ENCODE measurements at places on chromosomes 2 and 18.

- DNase-seq: no peak
Observed at GRCh38 chr2:190879474-190880377, 895 bp upstream of the GLS start.

DNA sequence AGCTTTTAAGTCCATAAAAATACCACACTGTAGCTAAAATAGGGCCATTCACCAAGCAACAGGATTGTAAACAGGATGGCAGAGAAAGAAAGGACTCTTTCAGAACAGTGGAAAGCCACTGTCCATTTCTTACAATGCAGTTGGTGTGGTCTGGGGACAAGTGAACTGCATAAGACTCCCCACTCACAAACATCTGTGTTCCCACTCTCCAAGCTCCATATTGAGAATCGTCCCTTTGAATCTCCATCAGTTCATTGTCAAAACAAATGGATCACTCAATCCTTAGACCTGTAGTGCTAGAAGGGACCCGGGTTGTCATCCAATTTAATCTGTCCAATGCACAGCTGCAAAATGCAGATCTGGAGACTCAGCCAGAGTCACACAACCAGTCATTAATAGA lies 347.4 kb upstream of the KLHL29 start:
- no peak for DNase-seq

DNA sequence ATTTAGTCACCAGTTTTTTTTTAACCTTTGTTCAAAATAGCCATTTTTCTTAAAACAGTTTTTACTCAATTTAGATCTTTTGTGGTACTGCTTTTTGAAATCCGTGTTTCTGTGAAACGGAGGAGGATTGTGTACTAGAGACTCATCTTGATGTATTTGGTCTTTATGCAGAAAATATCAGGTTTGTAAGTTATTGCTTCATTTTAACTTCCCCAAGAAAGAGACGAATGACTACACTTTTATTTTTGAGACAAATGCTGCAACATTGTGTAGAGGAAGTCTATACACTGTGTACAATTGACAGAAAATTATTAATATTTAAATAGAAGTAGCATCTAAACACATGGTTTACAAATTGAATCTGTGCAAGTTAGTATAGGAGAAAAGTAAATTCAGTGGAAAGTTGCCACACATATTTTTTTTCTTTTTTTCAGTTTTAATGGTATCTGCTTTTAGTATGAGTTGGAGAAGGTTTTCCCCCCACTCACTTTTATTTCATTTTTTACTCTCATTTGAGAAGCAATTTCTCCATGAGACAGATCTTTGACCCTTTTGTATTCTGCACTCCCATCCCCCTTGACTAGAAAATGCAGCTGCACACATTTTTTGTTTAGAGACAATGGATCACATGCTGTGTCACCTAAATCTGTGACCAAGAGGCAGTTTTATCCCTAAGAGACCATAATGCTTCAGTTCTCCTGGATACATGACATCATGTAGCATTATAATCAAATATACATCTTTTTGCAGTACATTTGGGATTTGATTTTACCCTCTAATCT lies 200.8 kb upstream of the STON1 start:
- no peak for DNase-seq

GRCh38 chr2:42742740-42743658 lies 20.9 kb downstream of the OXER1 start:
- DNase-seq: no peak

DNA sequence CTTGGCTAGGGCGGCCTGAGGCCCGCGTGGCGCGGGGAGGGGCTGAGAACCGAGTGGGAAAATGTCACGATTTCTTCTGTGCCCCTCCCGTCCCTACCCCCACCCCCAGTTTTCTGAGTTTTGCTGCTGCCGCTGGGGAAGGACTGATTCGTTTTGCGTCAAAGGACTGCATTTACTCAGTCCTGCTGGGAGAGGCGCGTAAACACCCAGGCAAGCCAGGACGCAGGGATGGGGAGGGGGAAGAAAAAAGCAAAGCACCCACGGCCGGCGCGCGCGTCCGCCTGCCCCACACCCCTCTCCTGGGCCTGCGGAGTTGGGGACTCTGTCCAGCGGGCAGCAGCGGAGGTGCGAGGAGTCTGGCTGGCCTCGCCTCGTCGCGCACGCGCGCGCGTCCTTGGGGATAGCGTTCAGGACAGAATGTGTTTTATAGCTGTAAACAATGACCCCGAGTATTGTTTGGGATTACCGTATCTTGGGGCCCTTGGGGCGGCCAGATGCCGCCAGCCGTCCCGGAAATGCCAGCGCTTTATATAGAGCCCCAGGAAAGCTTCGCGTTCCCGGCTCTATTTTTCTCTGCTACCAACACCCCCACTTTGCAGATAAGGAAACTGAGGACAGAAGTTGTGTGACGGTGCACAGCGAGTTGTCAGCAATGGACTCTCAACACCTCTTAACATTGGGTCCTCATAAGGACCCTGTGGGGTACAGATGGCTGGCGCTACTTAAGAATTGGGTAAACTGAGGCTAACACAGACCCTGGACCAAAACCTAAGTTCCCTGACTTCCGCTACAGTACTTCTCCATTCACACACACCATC lies 1.7 kb upstream of the FOSL2 start:
- DNase-seq: peak; percentile 44

GRCh38 chr18:62524440-62525200 lies 1.8 kb downstream of the ZCCHC2 start:
- peak; percentile 64 for DNase-seq

DNA sequence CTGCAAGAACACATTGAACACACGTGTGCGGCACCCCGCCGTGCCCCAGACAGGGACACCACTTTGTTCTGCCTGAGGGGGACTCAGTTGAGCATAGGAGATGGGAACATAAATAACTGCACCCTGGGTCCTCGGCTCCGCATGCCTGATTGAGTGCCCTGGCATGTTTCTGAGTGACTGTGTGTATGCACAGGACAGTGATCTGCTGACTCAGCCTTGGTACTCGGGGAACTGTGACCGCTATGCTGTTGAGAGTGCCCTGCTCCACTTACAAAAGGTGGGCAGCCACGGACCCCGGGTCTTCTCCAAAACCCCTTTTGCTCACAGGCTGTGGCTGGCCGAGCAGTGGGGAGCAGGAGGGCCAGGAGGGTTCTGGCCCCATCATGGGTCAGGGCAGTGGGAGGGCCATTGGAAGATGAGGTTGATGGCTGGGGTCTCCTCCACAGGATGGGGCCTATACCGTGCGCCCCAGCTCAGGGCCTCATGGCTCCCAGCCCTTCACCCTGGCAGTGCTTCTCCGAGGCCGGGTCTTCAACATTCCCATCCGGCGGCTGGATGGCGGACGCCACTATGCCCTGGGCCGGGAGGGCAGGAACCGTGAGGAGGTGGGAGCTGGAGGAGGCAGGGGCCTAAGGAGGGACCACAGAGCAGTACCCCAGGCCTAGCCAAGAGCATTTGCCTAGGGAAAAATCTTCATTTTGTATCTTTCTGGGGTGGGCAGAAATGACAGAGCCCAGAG lies 16.9 kb downstream of the SH2D6 start:
- no peak for DNase-seq

- DNase-seq: peak; percentile 34
Observed at GRCh38 chr2:129923265-129924091, 56.0 kb upstream of the RAB6C start.

GRCh38 chr2:10052216-10052615 lies 8.9 kb downstream of the KLF11 start:
- DNase-seq: no peak

DNA sequence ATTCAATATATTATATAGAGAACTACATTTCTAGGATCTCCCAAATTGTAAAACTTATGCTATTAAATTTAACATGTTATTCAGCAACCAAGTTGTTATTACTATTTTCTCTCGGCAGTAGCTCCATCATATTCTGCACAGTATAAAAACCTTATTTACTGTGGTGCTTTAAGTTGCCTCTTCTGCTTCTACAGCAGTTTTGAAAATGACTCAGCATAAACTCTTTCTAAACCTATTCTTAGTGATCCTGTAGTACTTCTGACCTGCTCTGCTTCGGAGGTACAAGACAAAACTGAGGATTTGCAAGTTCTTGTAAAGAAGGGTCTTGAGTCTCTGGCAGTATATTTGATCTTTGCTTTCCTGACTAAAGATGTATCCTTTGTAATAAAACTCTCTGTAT lies 567.2 kb downstream of the TMX3 start:
- no peak for DNase-seq

DNA sequence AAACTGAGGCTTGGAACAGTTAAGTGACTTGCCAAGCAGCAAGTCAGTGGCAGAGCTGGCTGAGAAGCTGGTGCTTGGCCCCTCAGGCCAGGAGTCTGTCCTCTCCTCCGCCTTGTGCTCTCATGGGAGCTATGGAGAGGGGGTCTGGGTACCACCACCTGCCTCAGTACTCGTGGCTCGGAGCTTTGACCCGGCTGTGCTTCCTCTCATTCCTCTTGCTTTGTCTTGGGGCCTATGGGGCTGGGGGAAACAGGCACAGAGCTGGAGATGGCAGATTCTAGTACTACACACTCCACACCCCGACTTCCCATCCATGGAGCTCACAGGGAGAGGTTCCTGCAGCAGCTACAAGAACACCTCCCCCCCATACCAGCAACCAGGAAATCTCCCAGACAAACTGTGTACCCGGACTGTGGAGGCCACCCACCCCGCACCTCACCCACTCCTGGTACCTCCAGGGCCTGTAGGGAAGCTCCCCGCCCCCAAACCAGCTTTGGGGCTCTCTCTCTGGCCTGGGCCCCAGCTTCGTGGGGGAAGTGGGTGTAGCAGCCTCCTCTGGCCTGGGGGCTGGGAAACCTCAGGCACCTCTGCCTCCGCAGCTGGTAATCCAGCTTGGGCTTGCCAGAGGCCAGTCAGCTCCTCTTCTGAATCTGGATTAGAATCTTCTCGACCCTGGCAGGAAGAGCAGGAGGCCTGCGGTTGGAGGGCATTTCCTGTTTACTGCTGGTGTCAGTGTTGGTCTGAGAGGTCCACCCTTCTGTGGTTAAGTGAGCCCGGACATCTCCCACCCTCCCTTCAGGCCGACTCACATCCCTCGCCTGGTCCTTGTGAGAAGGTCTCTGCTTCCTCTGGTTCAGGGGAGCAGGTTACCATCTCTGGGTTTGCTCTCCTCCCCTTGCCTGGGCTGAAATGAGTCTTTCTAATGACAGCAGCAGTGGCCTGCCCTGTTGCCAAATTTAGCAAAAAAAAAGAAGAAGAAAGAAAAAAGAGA lies 22.3 kb upstream of the RHOB start:
- DNase-seq: peak; percentile 68

- DNase-seq: peak; percentile 80
Observed at GRCh38 chr2:217899231-217900009, 103.4 kb downstream of the TNS1 start.

GRCh38 chr2:15666861-15667808 lies 75.5 kb downstream of the DDX1 start:
- DNase-seq: no peak

DNA sequence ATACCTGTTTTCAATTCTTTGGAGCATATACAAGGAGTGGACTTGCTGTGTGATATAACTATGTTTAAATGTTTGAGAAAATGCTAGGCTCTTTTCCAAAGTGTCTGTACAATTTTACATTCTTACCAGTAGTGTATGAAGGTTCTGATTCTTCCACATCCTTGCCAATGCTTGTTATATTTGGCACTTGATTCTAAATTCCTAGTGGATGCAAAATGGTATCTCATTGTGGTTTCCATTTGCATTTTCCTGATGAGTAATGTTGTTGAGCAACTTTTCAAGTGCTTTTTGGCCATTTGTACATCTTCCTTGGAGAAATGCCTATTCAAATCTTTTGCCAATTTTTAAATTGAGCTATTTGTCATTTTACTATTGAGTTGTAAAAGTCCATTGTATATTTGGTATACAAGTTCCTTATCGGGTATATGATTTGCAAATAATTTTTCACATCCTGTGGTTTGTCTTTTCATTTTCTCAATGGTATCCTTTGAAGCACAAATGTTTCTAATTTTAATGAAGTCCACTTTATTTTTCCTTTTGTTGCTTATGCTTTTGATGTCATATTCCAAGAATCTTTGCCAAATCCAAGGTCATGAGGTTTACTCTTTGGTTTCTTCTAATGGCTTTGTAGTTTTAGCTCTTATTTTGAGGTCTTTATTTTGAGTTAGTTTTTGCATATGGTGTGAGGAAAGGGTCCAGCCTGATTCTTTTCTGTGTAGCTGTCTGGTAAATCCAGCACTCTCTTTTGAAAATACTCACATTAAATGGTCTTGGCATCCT lies 33.2 kb upstream of the CWC22 start:
- no peak for DNase-seq

- peak; percentile 5 for DNase-seq
Observed at GRCh38 chr2:70906439-70907005, 29.2 kb upstream of the ATP6V1B1 start.

DNA sequence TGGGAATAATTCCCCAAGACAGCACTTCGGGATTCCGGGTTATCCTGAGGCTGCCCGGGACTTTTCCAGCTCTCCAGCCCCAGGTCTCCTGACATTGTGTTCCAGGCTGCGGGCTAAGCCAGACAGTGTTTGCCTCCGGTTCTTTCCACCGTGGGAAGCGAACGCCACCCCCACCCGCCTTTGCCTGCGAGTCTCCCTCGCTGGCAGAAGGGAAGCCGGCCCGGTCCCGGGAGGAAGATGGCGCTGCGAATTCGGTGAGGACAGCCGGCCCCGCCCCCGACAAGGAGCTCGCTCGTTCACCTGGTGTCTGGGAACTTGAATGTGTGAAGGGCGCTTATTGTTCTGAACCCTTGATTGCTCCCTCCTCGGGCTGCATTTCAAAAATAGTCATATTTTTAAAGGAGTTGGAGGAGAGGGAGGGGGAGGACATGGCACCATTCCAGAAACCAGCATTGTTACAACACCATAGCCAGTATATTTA lies 2.9 kb downstream of the LRATD1 start:
- DNase-seq: peak; percentile 31

DNA sequence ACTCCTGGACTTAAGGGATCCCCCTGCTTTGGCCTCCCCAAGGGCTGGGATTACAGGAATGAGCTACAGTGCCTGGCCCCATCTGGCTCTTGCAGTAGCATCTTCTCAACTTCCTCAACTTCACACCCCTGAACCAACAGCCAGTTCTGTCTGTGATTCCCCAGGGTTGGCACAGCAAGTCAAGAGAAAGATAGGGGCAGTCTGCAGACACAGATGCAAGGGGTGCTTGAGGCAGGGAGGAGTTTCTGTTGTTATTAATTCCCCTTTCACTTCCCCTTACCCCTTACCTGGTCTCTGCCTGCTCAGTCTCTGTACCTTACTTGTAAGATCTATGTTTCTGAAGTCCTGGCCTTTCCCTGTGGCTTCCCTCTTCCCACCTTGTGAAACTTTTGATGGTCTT lies 54.1 kb upstream of the MEX3C start:
- DNase-seq: peak; percentile 39

DNA sequence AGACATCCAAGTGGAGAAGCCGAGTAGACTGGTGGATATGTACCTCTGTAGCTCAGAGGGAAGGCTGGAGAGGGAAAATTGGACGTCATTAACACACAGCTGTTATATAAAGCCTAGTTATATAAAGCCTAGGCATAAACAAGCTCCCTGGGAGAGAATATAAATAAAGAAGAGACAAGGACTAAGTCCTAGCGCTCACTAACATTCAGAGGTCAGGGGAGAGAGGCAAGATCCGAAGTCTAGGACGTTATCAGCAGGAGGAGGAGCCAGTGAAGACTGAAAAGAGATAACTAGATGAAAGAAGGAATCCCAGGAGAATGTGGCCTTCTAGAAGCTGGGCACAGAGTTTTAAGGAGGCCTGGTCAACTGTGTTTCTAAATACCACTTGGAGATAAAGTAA lies 55.3 kb downstream of the NOL10 start:
- no peak for DNase-seq
